Esophagus squamous epithelium (tissue), 5 donors: ENCODE measurements at places on chromosomes 7 and 10. TPM values are rescaled to one million over a fixed set of nuclear protein-coding genes. Genes with fewer than 3 reads are reported as not detected.

DNA sequence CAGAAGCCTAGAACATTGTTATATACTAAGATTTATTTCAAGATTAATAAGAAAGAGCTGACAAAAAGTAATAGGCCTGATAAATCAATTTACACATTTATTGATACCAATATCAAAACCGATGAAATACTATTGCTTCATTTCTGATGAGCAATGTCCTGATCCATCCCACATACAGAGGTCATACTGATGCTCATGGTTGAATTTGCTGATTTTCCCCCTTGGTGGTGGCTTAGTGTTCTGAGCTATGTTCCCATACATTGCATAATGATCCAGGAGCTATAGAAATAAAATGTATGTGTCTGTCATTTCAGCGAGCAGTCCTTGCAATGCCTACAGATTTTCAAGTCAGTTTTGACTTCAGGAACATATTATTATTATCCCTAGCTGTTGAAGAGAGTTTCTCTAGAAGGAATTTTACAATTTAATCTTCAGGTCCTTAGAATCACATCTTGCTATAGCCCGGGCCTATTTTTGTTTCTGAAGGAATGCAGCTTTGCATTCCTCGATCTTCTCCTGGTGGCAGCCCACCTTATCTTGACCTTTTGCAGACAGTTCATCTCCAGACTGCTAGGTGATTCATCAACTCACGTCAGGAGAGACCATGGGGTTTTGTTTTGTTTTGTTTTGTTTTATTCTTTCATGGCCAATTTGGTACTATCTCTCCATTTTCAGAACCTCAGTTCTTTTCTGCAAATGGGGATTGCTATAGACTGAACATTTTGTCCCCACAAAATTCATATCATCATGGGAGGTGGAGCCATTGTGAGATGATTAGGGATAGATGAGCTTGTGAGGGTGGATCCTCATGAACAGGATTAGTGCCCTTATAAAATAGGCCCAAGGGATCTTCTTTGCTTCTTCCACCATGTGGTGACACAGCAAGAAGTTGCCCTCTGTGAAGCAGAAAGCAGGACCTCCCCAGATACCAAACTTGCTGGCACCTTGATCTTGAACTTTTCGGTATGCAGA, 465.6 kb upstream of the IGFBP3 start:
- no peak overlapping the region for H3K27ac ChIP-seq
- no peaks in the 10 kb centered on the region for H3K36me3 ChIP-seq
- no peak overlapping the region for H3K4me3 ChIP-seq
- H3K27me3 ChIP-seq = no peaks in the 10 kb centered on the region

LRRD1 gene
- not detected for total RNA-seq

GRCh38 chr10:33036670-33037069, 78.6 kb upstream of the ITGB1 start:
- no peak for DNase-seq
- H3K4me3 ChIP-seq = no peak overlapping the region
- H3K4me1 ChIP-seq = peaks cover 6% of the 10 kb centered on the region
- no peak overlapping the region for H3K27ac ChIP-seq
- H3K36me3 ChIP-seq = no peaks in the 10 kb centered on the region

CYP26C1 gene
- total RNA-seq = not detected

DNA sequence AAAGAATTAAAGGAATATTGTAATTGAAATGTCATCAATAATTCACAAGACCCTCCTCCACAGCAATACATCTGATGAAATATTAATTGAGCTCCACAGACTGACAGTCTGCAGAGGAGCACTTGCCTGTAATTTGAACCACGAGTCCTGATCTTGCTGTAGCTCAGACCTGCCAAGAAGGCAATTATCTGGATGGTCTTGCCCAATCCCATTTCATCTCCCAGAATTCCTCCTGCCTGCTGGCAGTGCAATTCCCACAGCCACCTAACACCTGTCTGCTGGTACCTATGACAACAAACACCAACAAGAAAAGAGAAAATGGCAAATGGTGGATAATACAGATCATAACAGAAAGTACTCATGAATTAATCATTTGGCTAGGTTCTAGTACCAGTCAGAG, 38.5 kb downstream of the ERCC6 start:
- H3K36me3 ChIP-seq = peaks cover 42% of the 10 kb centered on the region
- no peaks in the 10 kb centered on the region for H3K27me3 ChIP-seq
- DNase-seq = no peak
- no peaks in the 10 kb centered on the region for H3K4me1 ChIP-seq

- no peak overlapping the region for H3K27ac ChIP-seq
- H3K27me3 ChIP-seq = no peaks in the 10 kb centered on the region
- no peaks in the 10 kb centered on the region for H3K36me3 ChIP-seq
Observed at GRCh38 chr10:133026171-133026570, 61.6 kb upstream of the ADGRA1 start.

DNA sequence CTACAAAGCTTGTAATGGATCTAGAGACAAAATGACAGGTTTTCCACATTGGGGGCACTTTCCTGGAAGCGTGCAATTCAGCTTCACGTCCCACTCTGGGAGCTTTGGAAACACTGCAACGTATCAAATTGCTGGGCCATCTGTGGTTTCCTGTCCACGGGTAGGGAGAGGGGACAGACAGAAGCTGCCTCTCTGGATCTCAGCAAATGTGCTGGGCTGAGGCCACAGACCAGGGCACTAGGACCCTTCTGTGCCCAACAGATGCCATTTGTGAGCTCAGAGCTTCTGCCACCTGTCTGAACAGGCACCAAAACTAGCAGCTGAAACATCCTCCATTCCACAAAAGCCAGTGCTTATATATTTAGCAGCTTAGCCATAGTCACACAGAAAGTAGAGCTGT, 40.9 kb upstream of the FRMD4A start:
- no peak overlapping the region for H3K4me3 ChIP-seq
- DNase-seq = no peak
- H3K27me3 ChIP-seq = peaks cover 11% of the 10 kb centered on the region

- H3K4me1 ChIP-seq = no peaks in the 10 kb centered on the region
- no peak for DNase-seq
- H3K27ac ChIP-seq = no peak overlapping the region
- H3K4me3 ChIP-seq = no peak overlapping the region
Observed at GRCh38 chr7:148485618-148486017, 104.9 kb upstream of the C7orf33 start.

- H3K4me3 ChIP-seq = no peak overlapping the region
- H3K27me3 ChIP-seq = no peaks in the 10 kb centered on the region
- H3K27ac ChIP-seq = no peak overlapping the region
- DNase-seq = no peak
- H3K4me1 ChIP-seq = no peaks in the 10 kb centered on the region
Observed at GRCh38 chr7:142150869-142151268, 39.4 kb downstream of the MGAM2 start.

DNA sequence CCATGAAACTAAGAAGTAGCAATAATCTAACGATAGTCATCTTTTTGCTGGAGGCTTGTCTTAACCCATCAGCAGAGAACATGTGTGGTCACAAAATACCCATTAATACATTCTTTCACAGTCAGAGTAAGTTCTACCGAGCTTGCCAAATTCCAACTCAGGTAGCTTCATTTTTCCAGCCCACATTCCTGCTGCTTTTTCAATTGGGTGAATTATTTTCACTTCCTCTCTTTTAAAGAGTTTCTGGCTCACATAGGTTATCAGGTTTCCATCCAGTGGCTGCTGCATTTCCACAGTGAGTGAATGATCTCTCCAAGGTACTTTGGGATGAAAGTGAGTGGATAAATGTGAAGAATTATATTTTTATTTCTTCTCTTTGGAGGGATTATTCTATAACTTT, 233.1 kb downstream of the SEMA3E start:
- no peak overlapping the region for H3K27ac ChIP-seq
- H3K27me3 ChIP-seq = no peaks in the 10 kb centered on the region
- no peak for DNase-seq
- no peak overlapping the region for H3K4me3 ChIP-seq
- H3K36me3 ChIP-seq = no peaks in the 10 kb centered on the region

- no peaks in the 10 kb centered on the region for H3K4me1 ChIP-seq
- no peak for DNase-seq
- no peaks in the 10 kb centered on the region for H3K27me3 ChIP-seq
Observed at GRCh38 chr7:46814516-46815250, 767.2 kb downstream of the TNS3 start.

GRCh38 chr7:12217311-12217710, 6.2 kb downstream of the TMEM106B start:
- H3K27ac ChIP-seq = no peak overlapping the region
- H3K27me3 ChIP-seq = no peaks in the 10 kb centered on the region
- H3K36me3 ChIP-seq = no peaks in the 10 kb centered on the region

DNA sequence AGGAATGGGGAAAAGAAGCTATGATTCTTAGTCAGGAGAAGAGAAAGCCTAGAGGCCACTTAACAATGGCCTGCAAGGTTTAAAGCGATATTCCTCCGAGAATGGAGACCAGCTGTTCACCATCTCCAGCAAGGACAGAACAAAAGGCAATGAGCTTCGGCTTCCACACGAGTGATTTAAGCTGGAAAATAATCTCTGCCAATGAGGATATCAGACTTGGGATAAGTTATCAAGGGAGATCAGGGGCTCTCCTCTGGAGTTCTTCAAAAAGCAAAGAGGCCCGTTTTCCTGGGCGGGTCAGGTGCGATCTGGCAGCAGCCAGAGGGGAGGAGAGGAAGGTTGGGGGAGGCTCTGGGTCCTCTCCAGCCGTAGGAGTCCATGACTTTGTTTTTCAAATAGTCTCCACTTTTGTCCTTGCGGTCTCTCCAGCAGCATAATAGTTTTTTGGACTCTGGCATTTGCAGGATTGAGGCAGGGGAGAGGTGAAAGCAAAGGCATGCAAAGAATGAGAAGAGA, 211.3 kb downstream of the SKIDA1 start:
- DNase-seq = no peak
- peaks cover 22% of the 10 kb centered on the region for H3K4me1 ChIP-seq
- H3K27ac ChIP-seq = no peak overlapping the region
- H3K36me3 ChIP-seq = no peaks in the 10 kb centered on the region
- H3K27me3 ChIP-seq = no peaks in the 10 kb centered on the region

DNA sequence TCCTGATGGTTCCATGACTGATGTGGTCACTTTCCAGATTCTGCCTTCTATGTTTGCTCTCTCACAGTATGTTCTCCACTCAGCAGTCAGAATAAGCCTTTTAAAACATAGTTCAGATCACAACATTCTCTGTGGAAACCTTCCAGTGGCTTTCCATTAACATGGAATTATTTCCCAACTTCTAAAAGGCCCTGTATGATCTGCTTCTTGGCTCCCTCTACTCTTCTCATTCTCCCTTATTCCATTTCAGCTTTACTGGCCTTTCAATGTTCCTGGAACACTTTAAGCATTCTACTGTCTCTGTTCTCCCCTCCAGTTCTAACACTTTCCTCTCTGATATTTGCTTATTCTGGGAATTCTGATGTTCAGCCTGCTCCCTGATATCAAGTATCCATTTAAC, 325.6 kb downstream of the THSD7A start:
- no peaks in the 10 kb centered on the region for H3K4me1 ChIP-seq
- H3K4me3 ChIP-seq = no peak overlapping the region
- no peaks in the 10 kb centered on the region for H3K27me3 ChIP-seq
- H3K27ac ChIP-seq = no peak overlapping the region
- no peaks in the 10 kb centered on the region for H3K36me3 ChIP-seq
- DNase-seq = no peak

- no peaks in the 10 kb centered on the region for H3K27me3 ChIP-seq
- no peaks in the 10 kb centered on the region for H3K36me3 ChIP-seq
- H3K4me3 ChIP-seq = no peak overlapping the region
Observed at GRCh38 chr10:111246136-111246535, 169.3 kb downstream of the ADRA2A start.

DNA sequence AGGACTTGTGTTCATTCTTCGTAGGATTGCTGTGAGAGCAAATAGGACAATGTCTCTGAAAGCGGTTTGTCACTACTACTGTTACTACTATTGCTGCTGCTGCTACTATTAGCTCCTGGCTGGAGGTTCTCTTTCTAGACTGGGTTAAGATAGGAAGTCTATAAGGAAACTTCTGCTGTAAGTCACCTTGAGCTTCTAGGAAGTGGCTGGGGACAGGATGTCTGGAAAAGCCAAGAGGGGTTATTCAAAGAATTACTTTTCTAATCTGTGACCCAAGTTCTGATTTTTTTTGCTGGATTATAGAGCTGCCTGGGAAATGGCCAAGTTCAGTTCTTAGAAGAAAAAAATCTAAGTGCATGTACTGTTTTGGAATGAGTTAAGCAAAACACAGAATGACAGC, 62.2 kb downstream of the NAMPT start:
- no peaks in the 10 kb centered on the region for H3K27me3 ChIP-seq
- no peak for DNase-seq
- no peak overlapping the region for H3K27ac ChIP-seq
- H3K4me1 ChIP-seq = peaks cover 16% of the 10 kb centered on the region
- H3K36me3 ChIP-seq = no peaks in the 10 kb centered on the region
- no peak overlapping the region for H3K4me3 ChIP-seq

PLEKHA1 gene
- 36.3 TPM for total RNA-seq

GRCh38 chr7:47953822-47954221, 5.6 kb upstream of the PKD1L1 start:
- DNase-seq = no peak
- H3K4me1 ChIP-seq = peaks cover 4% of the 10 kb centered on the region
- H3K36me3 ChIP-seq = peaks cover 41% of the 10 kb centered on the region
- no peak overlapping the region for H3K27ac ChIP-seq
- H3K4me3 ChIP-seq = no peak overlapping the region
